ENCODE measurements at places on chromosomes 4 and X.

GRCh38 chr4:110641218-110641617, 18.3 kb upstream of the PITX2 start:
- peak; percentile 41 for DNase-seq

GRCh38 chrX:96568071-96568470, 116.6 kb upstream of the DIAPH2 start:
- DNase-seq: no peak

DNA sequence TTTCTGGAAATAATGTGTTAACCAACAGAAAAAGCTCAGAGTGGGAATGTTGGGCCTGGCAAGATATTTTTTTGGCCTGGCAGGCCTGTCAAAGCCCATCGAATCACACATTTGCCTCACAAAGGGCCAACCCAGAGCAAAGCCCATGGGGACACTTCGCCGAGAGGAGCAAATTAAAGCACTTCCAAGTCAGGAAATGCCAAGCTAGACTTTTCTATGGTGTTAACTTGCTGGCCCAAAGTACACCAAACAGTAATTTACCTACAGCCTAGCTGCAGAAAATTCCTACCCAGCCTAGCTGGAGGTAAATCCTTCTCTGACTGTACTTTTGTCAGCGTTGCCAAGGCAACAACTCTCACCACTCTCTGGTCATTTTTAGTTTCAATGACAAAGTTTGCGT, 288.6 kb upstream of the LDB2 start:
- DNase-seq: no peak

DNA sequence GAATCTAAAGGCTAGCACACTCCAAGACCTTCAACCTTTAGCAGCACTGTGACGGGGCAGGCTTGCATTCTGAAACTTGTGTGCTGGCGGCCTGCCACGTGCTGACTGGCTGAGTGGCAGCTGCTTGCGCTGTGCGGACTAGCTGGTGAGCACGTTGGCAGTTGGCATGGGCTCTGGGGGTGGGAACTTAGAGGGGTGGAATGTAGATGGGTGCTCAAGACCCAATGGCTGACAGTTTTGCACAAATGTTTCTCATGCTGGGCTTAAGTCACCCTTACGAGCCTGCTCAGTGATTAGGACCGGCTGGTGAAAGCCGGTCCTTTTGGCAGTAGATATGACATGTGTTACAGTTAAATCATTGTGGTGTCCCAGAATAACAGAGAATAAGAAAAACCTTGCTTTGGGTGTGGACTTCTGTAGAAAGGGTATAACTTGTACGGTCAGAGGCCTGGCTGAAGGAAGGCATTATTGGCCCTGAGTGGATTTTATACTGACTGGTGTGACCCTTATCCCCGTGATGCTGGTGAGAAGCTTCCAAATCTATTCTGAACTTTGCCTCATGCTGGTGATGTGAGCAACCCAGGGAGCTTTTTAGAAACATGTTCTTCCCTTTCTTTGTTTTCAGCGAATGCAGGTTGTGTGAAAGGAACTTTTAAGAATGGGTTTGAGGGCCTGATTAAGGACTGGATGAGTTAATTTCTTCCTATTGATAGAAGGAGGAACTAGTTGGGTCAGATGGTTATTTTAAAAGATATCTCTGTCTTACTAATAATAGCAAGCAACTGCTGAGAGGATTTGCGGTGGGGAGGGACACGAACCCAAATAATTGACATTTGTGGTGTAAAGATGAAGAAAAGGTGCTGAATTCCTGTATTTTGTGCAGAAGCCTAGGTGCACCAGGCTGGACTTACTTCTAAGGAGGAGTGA, 107.4 kb upstream of the SLC4A4 start:
- no peak for DNase-seq

- peak; percentile 93 for DNase-seq
Observed at GRCh38 chrX:125205133-125205917, 114.3 kb upstream of the TEX13C start.

DNA sequence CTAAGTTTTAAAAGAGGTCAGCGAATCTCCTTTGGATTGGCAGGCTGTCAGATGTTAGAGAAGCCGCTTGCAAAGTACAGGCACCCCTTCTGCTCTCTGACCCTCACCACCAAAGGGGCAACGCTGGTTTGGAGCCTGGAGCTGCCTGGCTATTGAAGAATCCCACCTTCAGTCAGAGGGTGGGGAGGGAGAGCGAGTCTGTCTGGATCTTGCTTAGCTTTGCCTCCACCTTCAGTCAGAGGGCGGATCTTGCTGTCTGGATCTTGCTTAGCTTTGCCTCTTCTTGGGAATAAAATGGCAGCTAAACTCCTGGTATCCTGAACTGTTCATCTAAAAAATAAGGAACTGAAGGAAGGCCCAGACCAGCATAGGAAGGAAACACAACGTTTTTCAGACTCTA, 7.3 kb downstream of the CCDC110 start:
- peak; percentile 67 for DNase-seq

- DNase-seq: no peak
Observed at GRCh38 chr4:42411803-42412202, 14.5 kb downstream of the SHISA3 start.

- DNase-seq: no peak
Observed at GRCh38 chr4:91598696-91599095, 705.1 kb upstream of the GRID2 start.

DNA sequence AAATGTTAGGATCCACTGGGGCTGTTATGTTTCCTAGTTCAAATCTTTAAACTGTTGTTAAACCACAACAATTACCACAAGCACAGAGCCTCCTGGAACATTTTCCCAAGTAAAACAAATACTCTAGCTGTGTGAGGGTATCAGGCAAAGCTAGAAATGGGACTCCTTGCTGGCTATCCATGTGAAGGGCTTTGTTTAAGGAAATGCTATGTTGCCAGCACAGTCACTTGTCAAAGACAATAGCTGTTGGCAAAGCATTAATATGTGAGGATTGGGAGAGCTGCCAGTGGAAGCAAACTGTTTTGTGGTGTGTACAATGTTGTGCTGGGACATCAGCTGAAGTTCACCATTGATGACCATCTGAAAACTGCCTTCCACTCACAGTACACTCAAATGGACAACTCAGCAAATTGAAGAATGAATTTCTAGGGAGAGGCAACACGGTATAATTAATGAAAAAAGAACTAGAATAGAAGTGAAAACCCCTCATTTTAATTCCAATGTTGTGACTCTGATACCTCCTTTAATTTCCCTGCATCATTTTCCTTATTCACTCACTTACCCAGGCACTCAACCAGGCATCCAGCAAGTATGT, 100.8 kb downstream of the ANXA3 start:
- DNase-seq: no peak

GRCh38 chr4:150904671-150905070, 110.4 kb downstream of the LRBA start:
- no peak for DNase-seq

GRCh38 chr4:180280076-180280475, 1963.1 kb upstream of the TENM3 start:
- DNase-seq: no peak

DNA sequence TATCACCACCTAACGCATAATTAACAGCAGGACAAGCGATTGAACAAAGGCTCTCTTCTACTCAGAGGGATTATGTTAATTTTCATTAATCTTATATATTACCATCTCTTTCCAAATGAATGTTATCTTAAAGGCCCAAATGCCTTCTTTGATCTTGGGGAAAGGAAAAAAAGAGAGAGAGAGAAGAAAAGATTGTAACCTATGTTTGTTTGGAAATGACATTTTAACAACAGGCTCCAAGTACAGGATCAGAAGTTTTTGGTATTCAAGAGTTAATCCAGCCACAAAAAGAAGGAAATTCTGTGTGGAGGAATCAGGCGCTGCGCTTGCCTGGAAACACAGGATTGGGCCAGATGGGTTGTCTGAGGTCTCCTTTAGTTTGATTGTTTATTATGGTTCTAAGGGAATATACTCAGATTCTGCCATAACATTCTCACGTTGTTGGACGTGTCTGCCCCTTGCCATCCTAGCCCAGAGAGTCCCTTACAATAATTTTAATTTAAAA, 100.7 kb upstream of the STX18 start:
- DNase-seq: peak; percentile 94

DNA sequence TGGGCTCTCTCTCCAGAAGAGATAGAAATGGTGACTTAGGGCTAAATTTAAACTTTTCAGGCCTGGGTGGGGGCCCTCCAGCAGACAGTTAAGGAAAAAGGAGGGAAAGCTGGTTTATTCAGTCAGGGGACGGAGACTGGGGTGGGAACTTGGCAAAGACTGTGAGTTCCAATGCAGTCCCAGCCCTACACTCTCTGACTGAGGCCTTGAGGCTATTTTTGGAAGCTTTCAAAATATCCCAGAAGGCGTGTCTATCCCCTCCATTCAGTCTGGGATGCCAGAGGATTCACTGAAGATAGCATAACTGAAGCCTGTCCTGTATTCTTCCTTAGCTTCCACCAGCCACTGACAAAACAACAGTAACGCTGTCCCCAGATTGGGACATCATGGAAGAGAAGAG, 32.1 kb upstream of the MSN start:
- no peak for DNase-seq

- DNase-seq: no peak
Observed at GRCh38 chr4:86967073-86967472, 32.3 kb downstream of the AFF1 start.

- no peak for DNase-seq
Observed at GRCh38 chr4:57910151-57910550, 800.0 kb upstream of the IGFBP7 start.

GRCh38 chrX:127877318-127877717, 174.9 kb downstream of the ACTRT1 start:
- no peak for DNase-seq

DNA sequence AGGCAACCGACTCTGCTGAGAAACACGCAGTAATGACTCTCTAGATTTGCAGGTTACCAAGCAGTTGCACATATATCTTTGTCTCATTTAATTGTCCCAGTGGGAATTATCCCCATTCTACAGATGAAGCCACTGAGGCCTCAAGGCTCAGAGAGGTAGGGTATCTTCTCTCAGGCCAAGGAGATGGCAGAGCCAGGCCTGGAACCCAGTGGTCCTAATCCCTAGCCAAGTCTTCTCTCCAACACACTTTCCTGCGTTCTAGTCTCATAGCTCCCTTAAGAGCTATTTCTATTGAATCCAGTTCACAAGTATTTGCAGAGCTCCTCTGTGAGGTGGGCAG, 181.3 kb upstream of the BCOR start:
- no peak for DNase-seq

DNA sequence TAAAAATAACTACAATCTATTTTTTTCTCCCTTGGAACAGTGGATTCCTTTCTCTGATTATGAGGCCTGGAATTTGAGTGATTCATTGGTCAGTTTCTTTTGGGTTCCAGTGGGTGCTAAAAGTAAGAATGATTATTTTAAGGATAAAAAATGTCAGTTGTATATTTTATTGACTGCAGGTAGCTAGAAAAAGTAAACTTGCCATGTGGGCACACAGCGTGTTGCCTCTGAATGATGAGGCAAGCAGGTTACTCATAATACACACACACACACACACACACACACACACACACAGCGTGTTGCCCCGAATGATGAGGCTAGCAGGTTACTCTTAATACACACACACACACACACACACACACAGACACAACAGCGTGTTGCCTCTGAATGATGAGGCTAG, 13.8 kb downstream of the GALNT7 start:
- no peak for DNase-seq

- no peak for DNase-seq
Observed at GRCh38 chr4:169025184-169025583, 15.1 kb upstream of the CBR4 start.

GRCh38 chrX:41386222-41386990, 52.4 kb downstream of the DDX3X start:
- DNase-seq: no peak

- no peak for DNase-seq
Observed at GRCh38 chr4:30866346-30866745, 146.2 kb downstream of the PCDH7 start.

DNA sequence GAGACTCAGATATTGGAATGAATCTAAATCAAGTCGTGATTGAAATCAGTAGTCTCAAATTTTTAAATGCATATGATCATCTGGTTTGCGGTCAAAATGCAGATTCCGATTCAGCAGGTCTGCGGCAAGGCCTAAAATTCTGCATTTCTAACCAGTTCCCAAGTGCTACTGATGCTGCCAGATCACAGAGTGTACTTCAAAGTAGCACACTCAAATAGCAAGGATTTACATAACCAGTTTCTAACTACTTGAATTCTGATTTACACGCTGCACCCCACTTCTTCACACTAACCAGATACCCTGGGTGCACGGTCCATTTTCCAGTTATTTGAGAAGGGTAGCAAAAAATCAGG, 752 bp downstream of the MBTPS2 start:
- DNase-seq: no peak

DNA sequence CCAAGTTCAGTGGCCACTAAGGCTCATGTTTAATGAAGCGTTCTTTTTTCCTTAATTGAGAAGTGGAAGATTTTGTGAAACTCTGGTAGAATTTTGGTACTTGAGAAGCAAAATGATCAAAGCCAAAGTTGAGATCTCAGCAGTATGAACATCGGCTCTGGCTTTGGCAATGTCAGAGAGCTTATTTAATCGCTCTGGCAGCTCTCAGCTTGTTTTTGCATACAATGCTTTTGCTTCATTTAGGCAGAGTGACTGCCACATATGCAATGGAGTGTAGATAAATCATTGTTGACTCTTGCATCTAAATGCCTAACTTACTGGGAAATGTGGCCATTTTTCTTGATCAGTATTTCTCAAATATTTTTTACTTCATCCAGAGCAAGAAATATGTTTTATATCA, 135.7 kb downstream of the AASDH start:
- DNase-seq: peak; percentile 86

DNA sequence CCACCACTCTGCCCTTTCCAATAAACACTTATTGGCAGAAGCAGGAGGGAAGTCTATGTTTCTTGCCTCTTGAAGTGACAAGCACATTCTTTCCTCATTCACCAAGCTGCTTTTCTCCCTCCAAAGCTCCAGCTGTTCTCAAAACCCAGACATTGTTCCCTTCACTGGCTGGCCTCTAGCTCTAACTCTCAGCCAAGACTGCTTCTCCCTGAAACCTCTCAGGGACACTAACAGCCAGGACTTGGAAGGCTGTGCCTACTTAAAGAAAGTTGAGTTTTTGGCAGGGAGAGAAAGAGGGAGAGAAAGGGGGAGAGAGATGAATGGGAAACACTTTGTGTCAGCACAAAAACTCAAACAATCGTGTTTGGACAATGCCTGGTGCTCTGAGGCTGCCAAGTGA, 99.5 kb downstream of the COX18 start:
- DNase-seq: no peak

- no peak for DNase-seq
Observed at GRCh38 chrX:134426281-134426680, 33.7 kb upstream of the HPRT1 start.

GRCh38 chr4:36508394-36508793, 227.0 kb downstream of the DTHD1 start:
- no peak for DNase-seq
